Activated T-helper 9 cell treated with anti-CD3 and anti-CD28 coated beads, Interleukin-2, amount 50 U/mL, for 16 hours (primary cell): ENCODE measurements at places on chromosomes 6 and 20.

DNA sequence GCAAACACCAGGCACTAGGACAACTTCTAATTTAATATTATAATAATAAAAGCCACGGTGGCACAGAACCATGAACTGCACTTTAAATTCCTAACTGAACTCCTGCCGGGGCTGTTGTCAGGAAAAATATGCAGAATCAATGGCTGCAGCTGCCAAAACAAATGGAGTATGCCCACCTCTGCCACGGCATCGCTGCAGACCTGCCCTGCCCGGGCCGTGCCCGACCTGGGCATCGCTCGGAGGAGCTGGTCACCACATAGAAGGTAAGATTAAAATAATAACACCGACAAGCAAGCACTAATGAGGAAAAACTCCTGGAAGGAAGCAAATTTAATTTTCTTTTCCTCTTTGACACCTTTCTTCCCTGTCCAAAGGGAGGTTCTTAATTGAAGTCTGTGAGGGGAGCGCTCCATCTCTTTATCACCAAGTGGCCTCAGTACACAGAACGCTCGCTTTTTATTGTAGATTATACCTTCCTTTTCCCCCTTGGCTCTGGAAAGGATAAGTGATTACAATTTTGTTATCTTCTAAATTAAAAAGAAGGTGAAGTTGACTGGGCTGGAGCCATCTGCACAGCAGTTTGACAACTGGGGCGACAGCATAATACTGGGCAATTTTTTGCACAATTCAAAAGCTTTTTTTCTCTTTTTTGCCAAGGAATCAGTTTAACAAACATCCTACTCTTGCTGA lies 351.3 kb downstream of the ZFAND3 start:
- no peak for DNase-seq

GRCh38 chr6:2738373-2738979 lies 12.2 kb downstream of the MYLK4 start:
- no peak for DNase-seq

- peak; percentile 35 for DNase-seq
Measured at GRCh38 chr20:56429502-56429901, 17.4 kb downstream of the CASS4 start.

DNA sequence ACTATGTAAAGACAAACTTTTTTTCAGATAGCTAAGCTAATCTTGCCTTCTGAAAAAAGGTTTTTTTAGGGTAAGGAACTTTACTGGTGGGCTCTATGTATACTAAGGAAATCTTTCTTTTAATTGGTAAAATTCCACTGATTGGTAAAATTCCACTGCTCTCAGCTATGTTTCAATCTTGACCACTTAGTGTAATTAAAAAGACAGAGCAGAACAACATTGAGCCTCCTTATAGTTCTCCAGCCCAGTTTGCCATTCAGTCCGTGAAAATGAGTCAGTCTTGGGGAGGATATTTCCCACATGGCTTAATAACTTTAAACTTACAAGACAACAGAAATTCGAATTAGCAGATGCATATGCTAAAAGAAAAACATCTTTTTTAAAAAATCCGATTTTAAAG lies 92.7 kb downstream of the EYA4 start:
- no peak for DNase-seq

GRCh38 chr20:16713066-16713465 lies 16.8 kb upstream of the SNRPB2 start:
- no peak for DNase-seq

DNA sequence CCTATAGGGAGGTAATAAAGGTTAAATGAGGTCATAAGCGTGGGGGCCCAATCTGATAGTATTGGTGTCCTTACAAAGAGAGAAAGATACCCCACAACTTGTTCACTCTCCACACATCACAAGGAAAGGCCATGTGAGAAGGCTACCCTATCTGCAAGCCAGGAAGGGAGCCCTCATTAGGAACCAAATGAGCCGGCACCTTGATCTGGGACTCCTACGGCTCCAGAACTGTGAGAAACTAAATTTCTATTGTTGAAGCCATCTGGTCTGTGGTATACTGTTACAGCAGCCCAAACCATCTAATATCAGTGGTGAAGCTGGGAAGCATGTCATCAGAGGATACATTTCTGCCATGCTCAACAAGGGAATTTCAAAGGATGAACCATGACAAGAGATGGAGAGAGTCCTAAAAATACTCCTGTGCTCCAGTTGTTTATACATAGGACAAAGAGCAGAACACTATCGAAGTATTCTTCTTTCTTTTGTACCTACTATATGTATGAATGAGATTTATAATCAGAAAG lies 10.4 kb downstream of the COX7A2 start:
- DNase-seq = no peak

DNA sequence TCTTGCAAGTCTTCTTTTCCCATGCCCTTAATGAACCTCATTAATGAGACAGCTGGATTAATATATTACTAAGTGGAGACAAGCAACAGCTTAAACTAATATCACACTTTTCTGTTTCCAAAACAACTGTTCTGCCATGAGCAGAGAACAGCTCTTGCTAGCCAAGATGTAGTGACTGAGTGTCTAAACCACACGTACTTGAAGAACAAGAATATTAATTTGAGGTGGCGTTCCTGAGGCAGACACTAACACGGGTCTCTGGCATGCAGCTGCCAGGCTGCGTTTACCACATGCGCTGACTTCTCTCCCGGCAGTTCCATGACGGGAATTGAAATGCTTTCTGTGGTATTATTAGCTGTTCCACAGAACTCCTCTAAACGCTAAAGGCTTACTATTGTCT lies 80.6 kb downstream of the FNDC1 start:
- DNase-seq = no peak

- DNase-seq = no peak
Measured at GRCh38 chr6:136123468-136123867, 126.6 kb downstream of the MTFR2 start.

DNA sequence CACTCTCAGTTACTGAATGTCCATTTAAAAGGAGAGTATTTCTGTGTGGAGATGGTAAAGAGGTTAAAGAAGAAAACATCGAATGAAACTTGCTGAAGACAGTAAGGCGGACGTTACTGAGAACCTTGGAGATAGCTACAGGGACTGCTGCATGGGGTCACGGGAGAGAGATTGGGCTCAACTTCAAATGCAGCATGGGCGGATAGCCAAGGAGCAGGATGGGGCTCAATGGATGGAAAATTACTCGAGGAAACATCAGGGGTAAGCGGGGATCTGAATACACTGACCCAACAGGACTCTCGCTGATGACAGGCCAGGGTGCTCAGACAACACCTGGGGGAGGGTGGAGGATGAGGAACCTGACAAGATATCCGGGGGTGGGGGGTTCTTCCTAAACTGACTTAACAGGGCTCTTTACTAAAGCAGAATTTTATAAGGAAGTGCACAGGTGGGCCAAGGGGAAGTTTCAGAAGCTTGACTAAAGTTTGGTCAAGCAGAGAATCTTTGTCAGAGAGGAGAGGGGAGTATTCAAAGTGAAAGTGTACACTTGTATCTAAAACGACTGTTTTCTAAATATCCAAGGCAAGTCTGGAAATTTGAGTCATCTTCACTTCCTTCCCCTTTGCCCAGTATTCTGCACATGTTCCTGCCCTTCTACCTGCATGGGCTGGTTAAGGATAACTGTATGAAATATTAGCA lies 22.8 kb downstream of the ECT2L start:
- DNase-seq = no peak

DNA sequence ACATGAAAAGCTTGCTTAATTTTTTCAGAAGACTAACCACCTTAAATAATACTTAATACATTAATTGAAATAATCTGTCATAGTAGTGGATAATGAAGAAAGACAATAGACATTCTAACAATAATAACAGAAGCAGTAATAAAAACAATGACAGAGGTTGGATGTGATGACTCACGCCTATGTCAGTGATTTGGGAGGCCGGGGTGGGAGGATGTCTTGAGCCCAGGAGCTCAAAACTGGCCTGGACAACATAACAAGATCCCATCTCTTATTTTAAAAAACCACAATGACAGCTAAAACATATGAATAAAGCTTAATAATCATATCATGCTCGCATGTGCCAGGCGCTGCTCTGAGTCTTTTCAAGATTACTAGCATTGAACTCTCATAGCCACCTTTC lies 105.5 kb downstream of the IPCEF1 start:
- no peak for DNase-seq

GRCh38 chr6:79384845-79385244 lies 150.4 kb upstream of the HMGN3 start:
- no peak for DNase-seq

DNA sequence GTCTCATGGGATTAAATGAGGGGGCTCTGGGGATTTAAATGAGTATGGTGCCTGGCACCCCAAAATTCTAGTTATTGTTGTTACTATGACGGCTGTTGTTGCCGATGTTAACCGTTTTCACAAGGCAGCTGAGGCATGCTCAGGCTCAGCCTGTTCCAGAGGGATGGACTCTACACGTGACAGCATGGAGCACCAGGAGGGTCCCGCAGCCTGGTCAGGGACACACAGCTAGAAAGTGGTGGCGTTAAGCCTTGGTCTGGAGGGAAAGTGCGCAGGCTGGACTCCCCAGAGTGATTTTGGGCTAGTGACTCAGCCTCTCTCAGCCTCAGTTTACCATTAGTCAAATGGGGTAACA lies 7.0 kb downstream of the FAM110A start:
- DNase-seq = no peak

DNA sequence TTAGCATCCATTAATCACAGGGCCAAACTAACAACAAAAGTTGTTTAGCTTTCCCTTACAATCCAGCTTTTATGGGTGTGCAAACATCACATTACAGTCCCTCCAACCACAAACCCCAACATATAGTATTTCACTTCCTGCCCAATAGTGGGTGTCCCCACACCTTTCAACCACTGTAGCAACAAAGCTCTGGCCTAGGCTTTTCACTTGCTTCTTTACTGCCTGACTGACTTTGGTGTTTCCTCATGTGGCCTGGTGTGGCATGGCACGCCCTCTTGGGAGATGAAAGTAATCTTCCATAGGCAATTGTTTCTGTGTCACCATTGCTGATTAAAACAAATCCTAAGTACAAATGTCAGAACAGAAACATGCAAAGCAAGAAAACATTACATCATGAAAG lies 46.3 kb downstream of the MCM8 start:
- DNase-seq = no peak

- DNase-seq = no peak
Measured at GRCh38 chr6:71011871-71012371, 55.1 kb upstream of the B3GAT2 start.

DNA sequence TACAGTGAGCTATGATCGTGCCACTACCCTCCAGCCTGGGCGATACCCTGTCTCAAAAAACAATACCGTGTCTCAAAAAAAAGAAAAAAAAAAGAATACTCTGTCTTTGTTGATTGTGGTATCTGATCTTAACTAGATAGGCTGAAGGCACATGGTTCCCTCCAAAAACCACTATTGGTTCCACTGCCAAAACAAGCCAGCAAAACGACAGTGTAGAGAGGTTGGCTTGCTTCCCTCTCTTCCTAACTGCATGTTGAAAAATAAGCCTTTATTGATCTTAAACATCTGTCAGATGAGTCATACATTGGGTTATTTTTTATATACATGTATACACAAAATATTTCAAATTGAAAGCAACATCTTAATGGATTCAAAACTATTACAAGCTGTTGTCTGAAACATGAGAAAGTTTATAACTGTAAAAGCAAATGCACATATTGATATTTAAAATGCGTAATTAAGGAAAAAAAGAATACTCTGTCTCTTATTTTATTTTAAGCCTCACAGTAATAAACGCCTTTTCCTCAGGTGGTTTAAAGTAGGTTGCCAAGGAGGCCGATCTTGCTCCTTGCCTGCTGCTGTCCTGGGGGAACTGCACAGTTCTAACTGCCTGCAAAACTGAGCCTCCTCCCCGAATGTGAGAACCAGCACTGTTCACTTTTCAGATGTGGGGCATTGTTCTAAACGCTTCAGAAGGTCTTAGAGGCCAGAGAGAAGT lies 7.0 kb upstream of the NINL start:
- no peak for DNase-seq
